ENCODE measurements at places on chromosomes 5 and 9.

DNA sequence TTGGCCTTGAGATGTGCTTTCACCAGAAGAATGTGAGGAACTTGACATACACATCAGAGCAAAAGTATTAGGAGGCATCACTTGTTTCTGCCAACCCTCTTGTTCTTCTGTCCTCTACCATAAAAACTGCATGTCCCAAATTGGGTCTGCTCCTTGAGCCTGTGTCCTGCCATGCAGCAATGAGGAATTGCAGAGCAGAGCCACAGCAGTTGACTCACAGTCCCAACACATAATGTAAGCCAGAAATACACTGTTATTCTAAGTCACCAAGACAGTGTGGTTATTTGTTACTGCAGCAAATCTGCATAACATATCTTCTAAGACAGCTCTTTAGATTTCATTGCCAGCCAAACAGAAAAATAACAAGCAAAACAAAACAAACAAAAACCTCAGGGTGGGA lies 598.2 kb downstream of the PRELID2 start:
- no peak for DNase-seq

DNA sequence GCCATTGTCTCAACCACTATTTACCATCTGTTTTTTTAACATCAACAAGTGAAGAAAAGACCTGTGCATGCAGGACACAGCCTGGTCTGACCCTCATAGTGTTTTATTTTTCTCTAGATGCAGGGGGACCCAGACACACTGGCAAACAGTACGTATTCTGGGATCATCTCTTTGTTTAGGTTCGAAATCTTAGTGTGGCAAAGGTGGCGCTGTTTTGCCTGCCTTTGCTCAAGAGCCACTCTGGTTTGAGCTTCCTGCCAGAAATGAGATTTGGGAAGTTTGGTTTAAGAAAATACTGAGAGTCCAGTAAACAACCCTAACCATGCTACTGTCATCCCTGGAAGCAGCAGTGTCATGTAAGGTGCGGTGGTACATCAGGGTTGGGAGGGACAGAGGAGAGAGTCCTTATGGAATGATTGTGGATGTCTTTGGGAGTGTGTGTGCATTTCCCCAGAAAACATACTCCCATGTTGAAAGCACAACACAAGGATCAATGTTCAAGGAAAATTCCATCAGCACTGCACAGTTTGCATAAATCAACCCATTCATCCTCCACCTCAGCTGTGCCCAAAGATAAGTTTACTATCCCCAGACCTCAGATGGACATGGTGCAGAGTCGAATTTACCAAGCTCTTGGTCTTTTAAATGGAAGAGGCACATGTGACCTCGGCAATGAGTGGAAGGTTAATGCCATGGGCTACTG lies 34.0 kb upstream of the FLT4 start:
- DNase-seq = no peak

- DNase-seq = no peak
Observed at GRCh38 chr9:14902561-14902960, 7.7 kb downstream of the FREM1 start.

GRCh38 chr9:5580650-5581049 lies 48.3 kb upstream of the RIC1 start:
- DNase-seq = no peak

- DNase-seq = peak; percentile 10
Observed at GRCh38 chr9:69771775-69772418, 12.1 kb upstream of the PTAR1 start.

DNA sequence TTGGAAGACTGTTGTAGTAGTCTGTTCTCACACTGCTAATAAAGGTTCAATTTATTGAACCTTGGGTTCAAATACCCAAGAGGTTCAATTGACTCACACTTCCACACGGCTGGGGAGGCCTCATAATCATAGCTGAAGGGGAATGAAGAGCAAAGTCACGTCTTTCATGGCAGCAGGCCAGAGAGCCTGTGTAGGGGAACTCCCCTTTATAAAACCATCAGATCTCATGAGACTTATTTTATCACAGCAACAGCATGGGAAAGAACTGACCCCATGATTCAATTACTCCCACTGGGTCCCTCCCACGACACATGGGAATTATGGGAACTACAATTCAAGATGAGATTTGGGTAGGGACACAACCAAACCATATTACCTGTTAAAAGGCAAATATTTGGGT lies 268.2 kb downstream of the TMEM167A start:
- no peak for DNase-seq

DNA sequence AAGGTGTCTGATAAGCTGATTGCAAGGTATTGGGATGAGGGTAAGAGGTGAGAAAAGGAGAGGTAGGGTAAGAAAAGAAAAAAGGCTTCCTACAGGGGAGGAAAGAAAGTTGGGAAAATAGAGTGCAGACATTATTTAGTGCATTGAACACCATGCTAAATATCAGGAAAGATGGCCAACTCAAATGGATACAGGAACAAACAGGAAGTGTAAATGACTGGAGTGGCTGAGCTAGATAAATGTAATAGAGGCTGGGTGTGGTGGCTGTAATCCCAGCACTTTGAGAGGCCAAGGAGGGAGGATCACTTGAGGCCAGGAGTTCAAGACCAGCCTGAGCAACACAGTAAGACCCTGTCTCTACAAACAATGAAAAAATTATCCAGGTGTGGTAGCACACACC lies 32.2 kb downstream of the OTP start:
- DNase-seq = no peak

- DNase-seq = no peak
Observed at GRCh38 chr5:119255571-119256356, 100.1 kb upstream of the TNFAIP8 start.

GRCh38 chr9:93464395-93464794 lies 11.0 kb upstream of the FAM120AOS start:
- no peak for DNase-seq

DNA sequence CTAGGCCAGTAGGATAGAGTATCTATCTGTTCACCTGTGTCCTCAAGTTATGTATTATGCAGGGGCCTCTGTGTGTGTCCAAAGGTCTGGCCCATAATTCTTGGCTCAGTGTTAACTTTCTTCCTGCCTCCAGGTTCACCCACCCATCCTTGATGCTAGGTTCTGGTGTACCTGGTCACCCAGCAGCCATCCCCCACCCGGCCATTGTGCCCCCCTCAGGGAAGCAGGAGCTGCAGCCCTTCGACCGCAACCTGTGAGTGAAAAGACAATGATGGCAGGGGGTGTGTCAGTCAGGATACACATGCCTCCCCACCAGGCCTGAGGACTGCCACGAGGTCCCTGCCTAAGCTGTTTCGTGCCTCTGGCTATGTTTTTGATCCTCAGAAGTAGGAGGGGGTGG lies 27.6 kb downstream of the TCF7 start:
- no peak for DNase-seq

GRCh38 chr9:127128341-127129072 lies 6.1 kb upstream of the ANGPTL2 start:
- peak; percentile 83 for DNase-seq

DNA sequence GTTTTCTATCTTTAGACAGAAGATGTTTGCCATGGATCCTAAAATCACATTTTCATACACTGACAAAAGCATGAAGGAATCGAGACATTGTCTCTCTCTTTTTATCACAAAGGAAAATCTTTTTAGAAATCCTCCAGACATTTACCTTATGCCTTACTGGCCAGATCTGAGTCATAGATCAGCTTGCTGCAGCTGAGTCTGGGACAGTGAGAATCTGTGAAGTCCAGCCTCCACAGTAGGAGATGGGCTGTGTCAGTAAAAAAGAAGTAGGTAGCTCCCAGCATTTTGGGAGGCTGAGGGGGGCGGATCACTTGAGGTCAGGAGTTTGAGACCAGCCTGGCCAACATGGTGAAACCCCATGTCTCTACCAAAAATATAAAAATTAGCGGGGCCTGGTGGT lies 333.4 kb upstream of the ZNF462 start:
- DNase-seq = no peak

DNA sequence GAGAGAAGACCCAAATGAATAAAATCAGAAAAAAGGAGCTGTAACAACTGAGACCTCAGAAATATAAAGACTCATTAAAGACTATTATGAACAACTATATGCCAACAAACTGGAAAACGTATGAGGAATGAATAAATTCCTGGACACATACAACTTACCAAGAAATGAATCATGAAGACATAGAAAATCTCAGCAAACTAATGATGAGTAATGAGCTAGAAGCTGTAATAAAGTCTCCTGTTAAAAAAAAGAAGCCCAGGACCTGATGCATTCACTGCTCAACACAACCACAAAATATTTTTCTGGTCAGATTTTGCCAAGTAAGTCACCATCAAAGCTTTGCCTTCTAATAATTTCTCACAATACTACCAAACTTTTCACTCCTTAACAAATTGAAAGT lies 666.7 kb downstream of the LRRC70 start:
- DNase-seq = no peak

GRCh38 chr9:35731415-35732184 lies 395 bp downstream of the TLN1 start:
- DNase-seq = no peak

- DNase-seq = no peak
Observed at GRCh38 chr5:116571568-116572349, 2.9 kb downstream of the SEMA6A start.
